ENCODE measurements at places on chromosomes 16 and 17. TPM values are rescaled to one million over a fixed set of nuclear protein-coding genes. Genes with fewer than 3 reads are reported as not detected.
A peak's percentile ranks its signal among the peaks of the same experiment; 100 is the strongest.

GRCh38 chr16:2475413-2476344 is 752 bp downstream of the TBC1D24 start:
- peak; percentile 62 for DNase-seq

- peak; percentile 48 for DNase-seq
Observed at GRCh38 chr17:49387498-49388289, 25.6 kb upstream of the ZNF652 start.

Gene PPY
- not detected for total RNA-seq

- DNase-seq, result no peak
Observed at GRCh38 chr16:23521037-23521743, 10.9 kb upstream of the GGA2 start.

- DNase-seq, result no peak
Observed at GRCh38 chr16:3259836-3260235, 3.4 kb upstream of the MEFV start.

- DNase-seq, result peak; percentile 34
Observed at GRCh38 chr17:81909966-81910839, 996 bp downstream of the PCYT2 start.

GRCh38 chr17:75269844-75270217 is 1.2 kb downstream of the MIF4GD start:
- peak; percentile 29 for DNase-seq

DNA sequence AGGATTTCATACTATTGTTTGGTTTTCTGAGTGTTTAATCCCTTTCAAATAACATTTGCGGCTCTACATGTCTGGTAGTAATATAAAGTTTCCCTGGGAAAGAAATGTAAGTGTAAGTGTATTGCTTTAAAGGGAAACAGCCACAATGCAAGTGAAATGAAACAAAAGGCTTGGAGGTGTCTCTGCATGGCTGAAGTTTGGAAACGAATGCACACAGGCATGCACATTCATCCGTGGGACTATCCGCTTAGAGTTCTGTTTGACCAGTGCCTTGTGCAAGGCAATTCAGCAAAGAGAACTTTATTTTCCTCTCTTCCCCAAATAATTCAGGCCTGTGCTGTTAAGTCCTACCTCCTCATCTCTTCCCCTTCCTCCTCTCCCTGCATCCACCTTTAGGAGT is 56.1 kb upstream of the MRTFB start:
- no peak for DNase-seq

Gene GAS2L2
- 0.21 TPM for total RNA-seq

DNA sequence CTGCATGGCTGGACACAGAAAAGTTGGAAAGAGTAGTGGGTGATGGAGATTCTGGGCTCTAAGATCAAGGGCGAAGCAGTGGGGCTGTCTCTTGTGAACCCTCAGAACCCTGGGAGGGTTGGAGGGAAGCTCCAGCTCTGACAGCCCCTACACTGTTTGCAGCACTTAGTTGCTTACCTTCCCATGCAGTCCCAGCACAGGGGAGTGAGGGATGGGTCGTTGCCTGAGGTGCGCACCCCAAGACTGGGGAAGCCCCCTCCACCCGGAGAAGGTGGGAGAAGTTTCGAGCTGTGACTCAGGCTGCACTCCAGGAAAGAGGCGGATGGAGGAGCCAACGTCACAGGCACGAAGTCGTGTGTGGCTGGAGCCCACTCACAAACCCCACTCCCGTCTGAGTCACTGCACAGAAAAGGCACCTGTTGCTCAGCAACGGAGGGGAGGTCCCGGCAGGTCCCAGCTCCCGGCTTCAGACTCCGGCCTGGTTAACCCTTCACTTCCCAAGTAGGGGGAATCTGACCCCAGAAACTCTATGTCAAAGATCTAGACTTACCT is 60.1 kb downstream of the AIPL1 start:
- DNase-seq, result no peak

Gene MYLK3
- total RNA-seq, result 0.97 TPM

DNA sequence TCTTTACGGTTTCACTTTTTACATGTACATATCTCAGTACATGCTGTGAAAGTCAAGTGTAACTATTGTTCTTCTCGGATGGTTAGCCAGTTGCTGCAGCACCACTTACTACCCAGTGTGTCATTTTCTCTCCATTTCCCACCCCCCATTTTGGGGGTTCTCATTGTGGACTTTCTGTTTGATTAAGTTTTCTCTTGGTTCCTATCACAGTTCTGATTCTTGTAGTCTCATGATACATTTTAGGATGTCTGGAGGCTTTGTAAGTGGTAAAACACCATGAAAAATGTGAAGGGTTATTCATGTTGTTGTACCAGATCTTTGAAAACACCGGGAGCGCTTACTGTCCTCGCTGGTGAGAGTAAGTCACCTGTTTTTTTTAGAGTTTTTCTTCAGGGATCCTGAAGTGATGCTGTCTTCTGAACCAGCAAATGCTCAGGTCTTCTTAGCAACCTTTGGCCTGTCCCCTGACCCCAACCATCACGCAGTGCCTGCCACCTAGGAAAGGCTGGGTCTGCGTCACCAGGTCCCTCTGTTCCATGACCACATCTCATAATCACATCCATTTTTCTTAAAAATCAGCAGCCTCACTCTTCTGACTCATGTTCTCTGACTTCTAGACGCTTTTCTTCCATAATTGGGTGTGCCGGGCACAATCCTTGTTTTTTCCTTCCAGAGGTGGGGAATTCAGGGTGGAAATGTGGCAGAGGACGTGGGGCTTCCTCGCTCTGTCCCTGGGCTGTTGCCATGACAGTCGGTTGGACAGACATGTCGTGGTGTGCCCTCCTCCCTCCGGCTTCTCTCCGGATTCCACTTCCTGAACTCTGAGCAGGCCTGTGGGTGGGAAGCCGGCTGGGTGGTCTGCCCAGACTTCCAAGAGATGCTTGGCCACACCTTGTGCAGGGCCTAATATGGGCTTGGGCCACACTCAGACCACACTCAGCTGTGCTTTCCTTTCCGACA is 102.6 kb downstream of the NTN1 start:
- no peak for DNase-seq

Gene RASL10B
- total RNA-seq, result not detected

Gene CES4A
- 0.41 TPM for total RNA-seq

DNA sequence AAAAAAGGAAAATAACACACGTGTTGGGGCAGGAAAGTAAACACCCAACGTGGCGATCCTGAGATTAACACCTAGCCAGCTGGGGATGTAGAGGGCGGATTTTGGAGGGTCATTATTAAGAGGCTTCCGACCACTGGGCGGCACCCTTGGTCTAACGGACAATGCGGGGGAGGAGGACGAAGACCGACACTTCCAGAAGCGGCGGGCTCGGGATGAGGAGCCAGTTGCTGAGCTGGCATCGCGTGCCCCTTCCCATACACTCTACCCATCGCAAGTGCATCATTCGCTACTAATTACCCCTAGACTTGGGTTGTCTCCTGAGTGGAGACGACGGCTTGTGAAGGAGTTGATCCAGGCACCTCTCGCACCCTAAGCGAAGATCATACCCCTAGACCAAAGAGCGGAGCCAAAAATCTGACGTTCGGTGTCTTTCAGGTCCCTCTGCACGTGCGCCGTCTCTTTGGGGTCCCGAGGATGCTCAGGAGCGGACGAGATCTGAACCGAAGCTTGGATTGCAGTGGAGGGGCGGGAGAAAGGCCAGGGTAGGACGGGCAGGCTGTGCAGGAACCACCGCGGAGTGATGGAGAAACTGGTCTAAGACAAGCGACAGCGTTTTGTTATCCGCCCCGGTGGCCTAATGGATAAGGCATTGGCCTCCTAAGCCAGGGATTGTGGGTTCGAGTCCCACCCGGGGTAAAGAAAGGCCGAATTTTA is 17.6 kb downstream of the ZNF213 start:
- peak; percentile 82 for DNase-seq

DNA sequence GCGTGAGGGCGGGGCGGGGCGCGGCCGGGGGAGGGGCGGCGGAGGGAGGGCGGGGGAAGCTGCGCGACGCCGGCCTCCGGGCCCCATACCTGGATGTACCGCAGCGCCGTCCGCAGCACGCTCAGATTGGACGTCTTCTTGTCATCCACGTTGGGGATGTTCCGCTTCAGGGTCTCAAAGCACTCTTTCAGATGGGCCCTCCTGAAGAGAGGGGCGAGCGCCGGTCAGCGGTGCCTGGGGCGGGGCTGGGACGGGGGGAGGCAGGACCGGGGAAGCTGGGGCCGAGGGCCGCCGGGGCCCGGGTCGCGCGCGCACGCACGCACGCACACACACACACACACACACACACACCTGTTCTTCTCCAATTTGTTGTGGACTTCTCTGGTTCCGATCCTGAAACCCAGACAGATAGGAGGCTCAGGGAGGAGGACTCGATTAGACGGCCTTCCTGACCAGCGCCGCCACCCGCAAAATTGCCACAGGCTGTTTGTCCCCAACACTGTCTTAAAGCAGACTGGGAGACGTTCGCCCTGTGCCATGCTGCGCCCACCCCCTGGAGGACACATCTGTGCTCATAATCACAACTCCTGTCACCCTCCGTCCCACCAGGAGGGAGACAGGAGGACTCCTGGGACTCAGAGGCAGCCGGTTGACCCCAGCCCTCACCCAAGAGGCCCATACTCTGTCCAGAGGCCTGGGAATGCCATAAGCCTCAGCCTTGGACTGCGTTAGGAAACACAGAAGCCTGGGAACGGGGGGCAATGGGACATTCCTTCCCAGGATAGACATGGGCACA is 6.7 kb downstream of the MNT start:
- DNase-seq, result no peak

- DNase-seq, result no peak
Observed at GRCh38 chr17:15154618-15155017, 110.5 kb downstream of the PMP22 start.

Gene TUFM
- 211 TPM for total RNA-seq

Gene RNF222
- total RNA-seq, result 0.15 TPM

GRCh38 chr17:65963179-65963578 is 228.8 kb downstream of the CEP112 start:
- no peak for DNase-seq

DNA sequence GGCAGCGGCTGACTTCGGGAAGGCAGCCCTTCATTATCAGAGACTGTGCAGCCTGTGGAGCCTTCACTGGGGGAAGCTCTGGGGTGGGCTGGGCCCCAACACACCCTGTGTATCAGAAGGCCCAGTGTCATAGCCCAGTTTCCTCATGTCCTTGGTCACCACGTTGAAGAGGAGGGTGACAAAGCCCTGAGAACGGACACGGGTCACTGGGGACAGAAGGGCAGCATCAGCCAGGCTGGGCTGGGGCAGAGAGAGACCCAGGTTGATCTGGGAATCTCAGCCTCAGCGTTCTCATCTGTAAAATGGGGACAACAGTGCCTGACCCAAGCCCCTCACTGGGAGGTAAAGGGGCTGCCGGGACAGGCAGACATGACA is 19.3 kb downstream of the B9D1 start:
- DNase-seq, result no peak

DNA sequence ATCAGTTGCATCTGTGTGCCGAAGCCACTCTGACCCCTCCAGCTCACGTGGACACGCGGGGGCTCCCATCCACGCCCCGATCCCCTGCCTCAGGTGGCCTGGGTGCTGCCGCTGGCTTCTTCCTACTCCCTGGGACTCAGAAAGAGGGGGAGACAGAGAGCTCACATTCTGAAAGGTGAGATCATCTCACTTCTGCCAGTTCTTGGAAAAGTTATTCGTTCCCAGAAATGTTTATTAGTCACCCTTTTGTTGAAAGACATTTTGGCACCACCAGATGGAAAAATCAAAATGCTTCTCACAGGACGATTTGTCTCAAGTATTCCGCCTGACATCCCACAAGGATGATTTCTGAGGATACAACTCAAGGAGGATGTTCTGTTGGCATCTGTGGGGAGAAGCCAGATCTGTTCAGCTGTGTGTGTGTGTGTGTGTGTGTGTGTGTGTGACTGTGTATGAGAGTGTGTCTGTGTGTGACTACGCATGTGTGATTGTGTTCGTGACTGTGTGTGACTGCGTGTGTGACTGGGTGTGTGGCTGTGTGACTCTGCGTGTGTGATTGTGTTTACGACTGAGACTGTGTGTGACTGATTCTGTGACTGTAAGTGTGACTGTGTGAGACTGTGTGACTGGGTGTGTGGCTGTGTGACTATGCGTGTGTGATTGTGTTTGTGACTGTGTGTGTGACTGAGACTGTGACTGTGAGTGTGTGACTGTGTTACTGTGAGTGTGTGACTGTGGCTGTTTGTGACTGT is 207.3 kb downstream of the NTN1 start:
- no peak for DNase-seq

DNA sequence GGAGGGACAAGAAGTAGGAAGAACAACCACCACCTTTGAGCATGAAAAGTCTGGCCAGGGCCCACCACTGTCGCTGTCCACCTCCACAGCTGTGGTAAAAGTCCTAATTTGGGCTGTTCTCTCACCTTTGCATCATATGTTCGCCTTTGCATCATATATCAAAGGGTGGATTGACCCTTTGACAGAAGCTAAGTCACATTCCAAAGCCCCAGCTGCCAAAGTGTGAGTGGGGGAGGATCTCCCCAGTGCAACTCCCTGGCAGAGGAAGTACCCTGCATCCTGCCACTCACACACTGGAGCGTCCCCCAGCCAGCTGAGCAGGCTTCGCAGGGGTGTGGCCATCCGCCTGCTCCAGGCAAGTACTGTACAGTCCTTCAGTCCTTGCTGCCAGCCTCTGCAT is 12.7 kb upstream of the SPECC1 start:
- no peak for DNase-seq

Gene SMARCE1
- 109 TPM for total RNA-seq

Gene CDH16
- total RNA-seq, result not detected

DNA sequence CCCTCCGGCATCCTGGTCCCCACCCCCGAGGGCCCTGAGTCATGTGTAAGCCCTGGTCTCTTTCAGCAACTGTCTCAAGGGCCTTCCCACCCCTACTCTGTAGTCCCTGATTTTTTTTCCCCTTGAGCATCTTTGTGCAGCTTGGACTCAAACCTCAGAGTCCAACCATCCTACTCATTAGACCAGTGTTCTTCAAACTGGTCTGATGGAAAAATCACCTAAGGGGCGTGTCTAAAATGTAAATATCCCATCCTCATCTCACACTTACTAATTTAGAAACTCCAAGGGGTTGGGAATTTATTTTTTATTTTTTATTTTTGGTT is 624 bp downstream of the G6PC3 start:
- DNase-seq, result no peak

- DNase-seq, result no peak
Observed at GRCh38 chr16:25107466-25107792, 4.1 kb upstream of the LCMT1 start.

GRCh38 chr17:36183001-36183971 is 6.8 kb upstream of the TBC1D3B start:
- no peak for DNase-seq

Measured in OCI-LY7 (cell line).